ENCODE measurements at places on chromosomes 7 and 10.

DNA sequence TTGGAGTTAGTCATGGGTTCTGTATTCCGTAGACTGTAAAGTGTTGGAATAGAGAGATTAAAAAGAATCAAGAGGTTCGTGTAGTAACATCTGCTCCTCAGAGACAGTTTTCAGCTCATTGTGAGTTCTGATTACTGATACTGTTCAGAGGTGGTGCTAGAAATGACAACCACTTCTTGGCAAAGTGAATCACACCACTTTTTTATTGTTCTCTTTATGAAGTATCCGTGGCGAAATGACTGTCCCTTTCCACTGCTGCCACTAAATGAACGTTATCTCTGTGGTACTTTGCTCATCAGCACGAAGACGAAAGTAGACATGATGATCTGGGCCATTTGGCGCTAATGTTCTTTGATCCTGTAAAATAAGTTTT lies 860 bp downstream of the RPP30 start:
- no peak for DNase-seq

GRCh38 chr7:20401861-20402746 lies 71.4 kb downstream of the ITGB8 start:
- no peak for DNase-seq

GRCh38 chr7:45601816-45602540 lies 27.8 kb downstream of the ADCY1 start:
- DNase-seq: no peak

- no peak for DNase-seq
Measured at GRCh38 chr7:157418204-157419034, 81.6 kb downstream of the DNAJB6 start.

DNA sequence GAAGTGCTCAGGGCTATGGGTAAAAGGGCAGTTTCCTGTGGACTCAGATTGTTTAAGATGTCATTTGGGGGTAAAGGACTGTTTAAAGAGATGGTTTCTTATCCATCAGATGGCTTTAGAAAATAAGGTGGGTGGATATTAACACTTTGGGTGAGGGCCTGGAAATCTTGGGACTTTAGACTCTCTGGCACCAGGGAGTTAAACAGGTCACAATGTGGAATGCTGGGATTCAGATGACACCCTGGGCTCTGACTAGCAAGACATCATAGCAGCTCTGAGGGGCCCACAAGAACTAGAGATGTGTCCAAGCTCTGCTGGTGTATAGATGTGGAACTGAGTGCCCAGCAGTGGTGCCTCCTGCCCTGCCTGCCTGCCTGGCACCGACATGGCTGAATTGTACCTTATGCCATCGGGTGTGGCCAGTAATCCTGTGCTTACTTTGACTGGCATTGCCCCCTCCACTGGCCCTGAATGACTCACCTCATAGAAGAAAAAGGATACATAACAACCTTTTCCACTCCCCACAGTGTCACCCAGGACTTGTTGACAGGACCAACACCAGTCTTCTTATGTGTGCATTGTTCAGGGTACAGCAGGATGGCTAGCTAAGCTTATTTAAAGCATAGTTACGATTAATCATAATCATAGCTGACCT lies 100.0 kb upstream of the PRR15 start:
- DNase-seq: no peak

DNA sequence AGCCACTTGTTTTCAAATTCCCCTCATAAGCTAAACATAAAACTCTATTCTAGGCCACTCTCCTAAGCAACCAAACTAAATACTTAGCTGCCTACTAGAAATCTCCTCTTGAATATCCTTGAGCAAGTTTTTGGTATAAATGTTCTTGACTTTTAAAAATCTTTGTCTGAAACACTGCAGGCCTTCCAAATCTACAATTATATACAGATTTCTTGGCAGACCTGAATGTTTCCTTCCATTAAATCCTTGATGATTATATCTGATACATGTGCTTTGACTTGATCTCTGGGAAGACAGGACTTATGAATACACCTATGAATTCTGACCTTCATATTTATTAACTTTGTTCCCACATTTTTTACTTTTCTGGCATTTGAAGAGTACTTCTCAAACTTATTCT lies 314.5 kb downstream of the CACNA2D1 start:
- no peak for DNase-seq

DNA sequence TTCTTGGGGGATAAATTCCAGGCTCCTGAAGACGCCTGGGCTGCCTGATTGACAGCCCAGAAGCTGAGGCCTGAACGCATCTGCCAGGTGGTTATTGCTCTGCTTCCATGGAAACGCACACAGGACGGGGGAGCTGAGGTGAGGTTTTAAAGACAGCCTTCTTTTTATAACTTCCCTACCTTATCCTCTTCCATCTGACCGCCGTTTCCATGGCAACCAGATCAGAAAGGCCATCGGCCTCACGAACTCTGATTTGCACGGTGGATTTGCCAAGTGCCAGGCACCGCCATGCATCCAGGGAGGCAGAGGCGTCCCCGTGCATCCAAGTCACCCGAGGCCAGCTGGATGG lies 260.9 kb downstream of the ADARB2 start:
- DNase-seq: no peak

- DNase-seq: no peak
Measured at GRCh38 chr7:98779800-98780587, 89.8 kb downstream of the TMEM130 start.

DNA sequence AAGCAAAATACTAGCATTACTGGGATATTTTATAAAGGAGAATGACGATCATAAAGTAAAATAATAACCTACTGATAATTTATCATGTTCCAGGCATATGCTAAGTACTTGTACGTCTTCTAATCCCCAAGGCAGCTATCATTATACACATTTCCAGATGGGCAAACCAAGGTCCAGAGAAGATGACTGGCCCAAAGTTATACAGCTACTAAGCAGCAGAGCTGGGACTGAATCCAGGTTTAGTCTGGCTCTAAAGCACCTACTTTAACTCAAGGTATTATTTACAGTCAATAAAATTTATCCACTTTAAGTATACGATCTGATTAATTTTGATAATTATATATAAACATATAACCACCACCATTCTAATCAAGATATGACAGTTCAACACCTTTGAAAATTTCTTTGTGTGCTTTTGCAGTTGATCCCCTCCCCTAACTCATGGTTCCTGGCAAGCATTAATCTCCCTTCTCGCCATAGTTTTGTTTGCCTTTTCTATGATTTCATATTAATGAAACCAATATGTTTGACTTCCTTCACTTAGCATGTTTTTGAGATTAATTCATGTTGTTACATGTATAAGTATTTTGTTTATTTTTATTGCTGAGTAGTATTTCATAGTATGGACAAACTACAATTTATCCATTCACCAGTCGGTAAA lies 126.7 kb downstream of the CPEB3 start:
- DNase-seq: no peak

DNA sequence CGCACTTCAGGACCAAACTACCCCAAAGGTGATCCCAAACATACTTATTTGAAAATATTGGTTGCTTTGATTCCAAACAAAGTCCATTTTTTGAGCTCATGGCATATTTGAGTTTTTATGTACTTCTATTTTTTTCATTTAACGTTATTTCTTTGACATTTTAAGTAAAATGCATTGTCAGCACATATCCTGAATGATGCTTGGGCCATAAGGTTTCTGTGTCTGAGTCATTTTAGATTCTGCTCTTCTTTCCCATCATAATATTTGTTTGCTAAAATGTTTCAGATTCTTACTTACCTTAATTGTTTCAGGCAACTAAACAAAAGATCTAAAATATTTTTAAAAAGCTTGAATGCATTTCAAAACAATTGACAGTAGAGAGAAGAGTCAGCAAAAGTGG lies 998.2 kb downstream of the REEP3 start:
- DNase-seq: no peak

DNA sequence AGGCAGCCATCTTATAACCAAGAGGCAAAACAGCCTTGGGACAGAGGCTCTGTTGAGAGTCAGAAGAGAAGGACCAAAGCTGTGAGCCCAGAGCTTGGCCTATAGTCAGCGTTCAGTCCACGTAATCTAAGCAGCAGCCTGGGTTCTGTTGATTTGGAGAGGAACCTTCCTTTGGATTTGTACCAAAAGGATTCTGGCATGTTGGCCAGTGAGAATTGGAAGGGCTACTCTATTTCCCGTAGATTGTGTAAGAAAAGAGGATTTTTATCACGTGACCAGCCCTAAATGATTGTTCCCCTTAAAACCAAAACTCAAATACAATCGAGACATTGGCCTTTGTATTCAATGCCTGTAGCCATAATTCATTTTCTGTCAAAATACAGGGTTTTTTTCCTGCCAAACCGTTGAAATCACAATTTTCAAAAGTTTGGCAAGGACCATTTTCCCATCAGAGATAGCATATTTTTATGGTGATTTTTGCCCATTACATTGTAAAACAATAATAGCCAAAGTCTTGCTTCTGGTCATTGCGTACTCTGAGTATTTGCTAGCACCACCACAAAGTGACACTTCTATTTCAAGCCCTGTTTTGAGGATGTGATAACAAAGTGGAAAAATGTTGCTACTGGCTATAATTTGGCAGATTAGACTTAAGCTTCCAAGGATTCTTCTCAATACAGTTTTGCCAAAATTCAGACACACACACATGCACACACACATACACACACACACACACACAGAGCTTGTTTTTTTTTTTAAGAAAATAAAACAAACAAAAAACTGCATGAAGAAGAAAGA lies 23.1 kb upstream of the BMPER start:
- DNase-seq: no peak

GRCh38 chr10:50809596-50809995 lies 69.9 kb downstream of the ASAH2B start:
- DNase-seq: no peak

DNA sequence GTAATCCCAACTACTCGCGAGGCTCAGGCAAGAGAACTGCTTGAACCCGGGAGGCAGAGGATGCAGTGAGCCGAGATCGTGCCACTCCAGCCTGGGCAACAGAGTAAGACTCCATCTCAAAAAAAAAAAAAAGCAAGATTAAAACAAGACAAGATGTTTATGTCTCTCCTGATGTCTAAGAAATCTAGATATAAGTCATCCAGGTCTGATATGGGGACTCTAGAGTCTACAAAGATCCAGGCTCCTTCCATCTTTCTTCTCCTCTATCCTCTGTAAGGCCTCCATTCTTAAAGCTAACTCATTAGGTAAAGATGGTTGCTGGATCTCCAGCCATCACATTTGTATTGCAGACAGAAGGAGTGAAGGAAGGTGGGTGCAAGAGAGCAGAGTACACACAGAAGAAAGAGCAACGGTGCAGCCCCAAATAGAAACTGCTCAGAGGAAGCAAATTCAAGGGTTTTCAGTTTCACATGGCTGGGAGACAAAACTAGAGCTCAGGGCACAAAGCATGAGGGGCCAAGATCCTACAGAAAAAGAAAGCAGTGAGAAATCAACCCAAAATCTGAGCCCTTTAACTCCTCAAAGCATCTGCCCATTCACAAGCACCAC lies 57.6 kb downstream of the USP6NL start:
- DNase-seq: no peak

DNA sequence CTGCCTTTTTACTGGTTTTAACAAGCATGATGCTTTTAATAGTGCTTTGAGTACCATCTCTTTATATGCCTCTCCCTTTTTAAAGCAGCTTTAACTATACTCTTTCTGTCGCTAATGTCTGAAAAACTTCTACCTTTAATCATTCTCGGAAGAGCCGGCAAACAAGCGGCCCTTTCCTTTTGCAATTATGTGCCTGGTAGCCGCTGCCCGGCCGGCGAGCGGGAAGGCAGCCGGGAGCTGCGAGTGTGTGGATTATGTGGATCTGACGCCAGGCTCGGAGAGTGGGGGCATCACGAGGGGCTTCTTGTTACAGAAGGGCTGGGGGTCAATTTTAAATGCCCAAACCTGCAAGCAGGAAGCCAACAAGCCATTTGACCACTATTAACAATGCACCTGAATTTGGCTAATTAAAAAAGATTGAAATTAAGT lies 120.9 kb downstream of the BUB3 start:
- no peak for DNase-seq

DNA sequence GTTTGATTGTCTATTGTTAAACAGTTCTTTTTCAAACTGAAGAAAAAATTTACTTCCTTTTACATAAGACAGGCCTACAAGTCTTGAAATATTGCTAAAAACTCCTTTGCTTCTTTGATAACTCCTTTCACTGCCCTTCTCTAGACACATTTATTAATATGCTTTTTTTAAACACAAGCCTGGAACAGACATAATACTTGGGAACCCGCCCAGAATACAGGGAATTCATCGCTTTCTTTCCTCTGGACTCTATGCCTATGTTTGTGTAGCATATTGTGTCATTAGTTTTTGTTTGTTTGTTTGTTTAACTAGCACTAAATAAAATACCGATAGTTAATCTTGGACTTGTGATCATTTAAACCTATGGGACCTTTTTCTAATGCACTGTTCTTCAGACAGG lies 42.4 kb upstream of the ABCB4 start:
- no peak for DNase-seq

GRCh38 chr7:140686921-140687320 lies 9.6 kb upstream of the NDUFB2 start:
- no peak for DNase-seq

DNA sequence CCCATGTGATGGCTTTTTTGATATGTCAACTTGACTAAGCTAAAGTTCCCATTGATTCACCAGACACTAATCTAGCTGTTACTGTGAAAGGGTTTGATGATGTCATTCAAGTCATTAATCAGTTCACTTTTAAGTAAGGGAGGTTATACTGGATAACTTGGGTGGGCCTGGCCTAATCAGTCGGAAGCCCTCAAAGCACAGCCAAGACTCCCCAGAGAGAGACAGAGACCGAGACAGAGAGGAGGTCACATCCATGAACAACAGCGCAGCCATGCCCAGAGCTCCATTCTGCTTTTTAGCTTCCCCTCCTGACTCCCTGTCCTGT lies 103.4 kb downstream of the TRIL start:
- no peak for DNase-seq
